ENCODE measurements at places on chromosomes 2 and 18. TPM values are rescaled to one million over a fixed set of nuclear protein-coding genes. Genes with fewer than 3 reads are reported as not detected.

ABCB11 gene
- 0.10 TPM for polyA plus RNA-seq

BCL2 gene
- polyA plus RNA-seq: 4.5 TPM

MBP gene
- polyA plus RNA-seq: 11.3 TPM

COPS8 gene
- polyA plus RNA-seq: 34.7 TPM

SERPINB10 gene
- not detected for polyA plus RNA-seq

VWA3B gene
- 0.12 TPM for polyA plus RNA-seq

LRPPRC gene
- polyA plus RNA-seq: 60.6 TPM

EFEMP1 gene
- polyA plus RNA-seq: 11.3 TPM

CXCR2 gene
- 0.11 TPM for polyA plus RNA-seq

DHRS9 gene
- polyA plus RNA-seq: 30.9 TPM

CXCR4 gene
- 1.1 TPM for polyA plus RNA-seq

DNA sequence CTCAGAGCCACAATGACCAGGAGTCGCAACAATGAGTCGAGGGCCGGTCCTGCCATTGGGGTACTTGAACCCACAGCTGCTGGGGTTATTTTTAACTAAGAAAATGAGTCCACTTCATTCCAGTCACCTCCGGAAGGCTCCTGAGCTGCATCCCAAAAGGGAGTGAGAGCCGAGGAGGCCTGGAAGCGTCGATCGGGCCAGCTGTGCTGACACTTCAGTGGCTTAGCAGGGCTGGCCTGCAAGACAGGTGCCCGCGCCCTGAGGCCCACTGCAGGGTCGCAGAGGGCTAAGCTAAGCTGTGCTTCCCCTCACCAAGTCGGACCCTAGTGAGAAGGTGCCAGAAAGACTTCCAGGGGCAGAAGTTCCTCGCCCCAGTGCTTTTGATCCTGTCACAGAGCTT, 21.1 kb downstream of the TBC1D8 start:
- H3K36me3 ChIP-seq: no peaks in the 10 kb centered on the region
- H3K27ac ChIP-seq: peak overlapping the region; percentile 6
- H3K27me3 ChIP-seq: no peaks in the 10 kb centered on the region

DNA sequence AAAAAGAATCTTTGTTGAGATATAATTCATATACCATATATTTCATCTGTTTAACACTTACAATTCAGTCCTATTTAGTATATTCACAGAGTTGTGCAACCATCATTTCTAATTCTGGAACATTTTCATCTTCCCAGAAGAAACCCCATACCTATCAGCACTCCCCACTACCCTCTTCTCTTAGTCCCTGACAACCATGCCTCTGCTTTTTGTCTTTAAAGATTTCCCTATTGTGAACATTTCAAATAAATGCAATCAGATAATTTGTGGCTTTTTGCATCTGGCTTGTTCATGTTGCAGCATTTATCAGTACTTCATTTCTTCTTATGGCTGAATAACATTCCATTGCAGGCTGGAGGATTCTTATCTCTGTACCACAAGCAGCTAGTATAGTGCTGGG, 305.9 kb upstream of the MEX3C start:
- H3K4me1 ChIP-seq: no peaks in the 10 kb centered on the region
- H3K36me3 ChIP-seq: no peaks in the 10 kb centered on the region
- no peaks in the 10 kb centered on the region for H3K27me3 ChIP-seq
- no peak for DNase-seq
- no peak overlapping the region for H3K4me3 ChIP-seq

DNA sequence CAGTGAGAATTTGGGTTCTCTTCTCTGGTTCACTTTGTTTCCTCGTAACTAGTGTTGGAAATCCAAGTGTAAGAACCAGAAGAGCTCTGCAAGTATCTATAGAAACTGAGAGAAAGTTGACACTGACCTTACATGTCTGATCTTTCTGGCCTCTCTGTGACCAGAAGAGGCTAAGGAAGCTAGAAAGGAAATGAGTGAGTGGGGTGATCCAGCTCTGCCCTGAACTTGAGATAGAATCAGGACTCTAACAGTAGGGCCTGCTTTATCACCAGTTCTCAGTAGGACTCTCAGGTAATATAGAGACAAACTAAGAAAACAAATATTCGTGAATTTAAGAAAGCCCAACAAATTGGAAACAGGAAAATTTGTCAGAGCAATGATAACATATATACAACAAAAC, 441.2 kb upstream of the ZNF804A start:
- H3K36me3 ChIP-seq: no peaks in the 10 kb centered on the region
- no peak for DNase-seq
- H3K27me3 ChIP-seq: no peaks in the 10 kb centered on the region
- no peak overlapping the region for H3K27ac ChIP-seq
- H3K4me1 ChIP-seq: no peaks in the 10 kb centered on the region
- H3K4me3 ChIP-seq: no peak overlapping the region

DNA sequence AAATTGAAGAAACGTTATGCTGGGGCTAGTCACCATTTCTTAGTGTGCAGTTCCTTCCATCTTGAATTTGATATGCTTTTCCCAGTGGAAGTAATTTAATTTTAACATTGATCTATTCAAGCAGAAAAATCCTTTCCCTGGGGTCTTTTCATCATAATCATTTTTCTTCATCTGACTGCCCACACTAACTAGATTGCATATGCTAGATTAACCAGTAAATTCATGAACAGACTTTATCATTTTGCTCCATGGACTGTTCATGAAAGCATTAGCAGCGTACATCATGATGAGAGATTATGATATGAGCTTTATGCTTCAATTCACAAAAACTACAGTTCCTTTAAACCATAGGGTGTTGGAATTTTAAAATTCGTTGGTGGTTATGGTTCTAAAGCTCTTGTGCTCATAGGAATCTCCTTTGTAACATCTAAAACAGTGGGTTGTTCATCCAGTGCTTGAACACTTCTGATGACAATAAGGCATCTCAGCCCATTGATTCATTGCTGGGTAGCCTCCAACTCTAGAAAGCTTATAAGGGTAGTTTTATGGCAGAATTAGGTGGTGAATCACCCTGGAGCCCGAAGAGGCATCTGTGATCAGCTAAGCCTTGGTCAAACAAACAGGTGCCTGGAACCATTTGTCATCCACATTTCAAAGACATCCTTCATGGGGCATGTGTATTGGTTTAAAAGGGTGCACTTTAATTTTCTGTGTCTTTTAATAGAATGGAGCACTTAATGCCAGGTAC, 77.2 kb upstream of the NDUFV2 start:
- no peaks in the 10 kb centered on the region for H3K27me3 ChIP-seq
- H3K4me1 ChIP-seq: no peaks in the 10 kb centered on the region
- DNase-seq: no peak
- H3K4me3 ChIP-seq: no peak overlapping the region

DNA sequence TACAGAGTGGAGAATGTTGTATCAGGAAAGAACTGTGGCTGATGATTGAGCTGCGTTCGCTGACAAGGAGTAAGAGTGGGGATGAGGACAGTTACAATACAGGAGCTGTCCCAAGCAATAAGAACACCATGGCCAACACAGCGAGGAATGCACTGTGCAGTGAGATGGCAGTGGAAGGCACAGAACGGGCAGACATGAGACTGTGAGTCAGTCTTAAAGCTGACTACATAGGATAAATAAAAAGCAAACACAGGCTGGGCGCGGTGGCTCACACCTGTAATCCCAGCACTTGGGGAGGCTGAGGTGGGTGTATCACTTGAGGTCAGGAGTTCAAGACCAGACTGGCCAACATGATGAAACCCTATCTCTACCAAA, 89.8 kb downstream of the CABYR start:
- no peak overlapping the region for H3K4me3 ChIP-seq
- no peak overlapping the region for H3K27ac ChIP-seq
- H3K4me1 ChIP-seq: peaks cover 34% of the 10 kb centered on the region
- no peaks in the 10 kb centered on the region for H3K27me3 ChIP-seq

DNA sequence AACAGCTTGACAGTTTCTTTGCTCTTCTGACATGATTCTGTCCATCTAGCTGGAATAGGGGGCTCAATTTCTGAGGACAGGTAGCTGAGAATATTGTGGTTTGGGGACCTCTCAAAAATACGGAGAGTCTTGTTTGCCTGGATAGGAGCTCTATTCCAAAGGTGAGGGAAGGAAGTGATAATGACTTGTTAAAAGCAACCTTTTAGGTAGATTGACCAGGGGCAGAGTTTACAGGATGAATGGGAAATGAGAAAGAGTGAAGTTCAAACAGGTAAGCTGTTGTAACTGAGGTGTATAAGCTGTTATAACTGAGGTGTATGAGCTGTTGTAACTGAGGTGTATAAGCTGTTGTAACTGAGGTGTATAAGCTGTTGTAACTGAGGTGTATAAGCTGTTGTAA, 25.1 kb downstream of the PARD3B start:
- no peak overlapping the region for H3K27ac ChIP-seq
- no peaks in the 10 kb centered on the region for H3K27me3 ChIP-seq
- H3K4me3 ChIP-seq: no peak overlapping the region
- no peak for DNase-seq
- H3K36me3 ChIP-seq: no peaks in the 10 kb centered on the region

DNA sequence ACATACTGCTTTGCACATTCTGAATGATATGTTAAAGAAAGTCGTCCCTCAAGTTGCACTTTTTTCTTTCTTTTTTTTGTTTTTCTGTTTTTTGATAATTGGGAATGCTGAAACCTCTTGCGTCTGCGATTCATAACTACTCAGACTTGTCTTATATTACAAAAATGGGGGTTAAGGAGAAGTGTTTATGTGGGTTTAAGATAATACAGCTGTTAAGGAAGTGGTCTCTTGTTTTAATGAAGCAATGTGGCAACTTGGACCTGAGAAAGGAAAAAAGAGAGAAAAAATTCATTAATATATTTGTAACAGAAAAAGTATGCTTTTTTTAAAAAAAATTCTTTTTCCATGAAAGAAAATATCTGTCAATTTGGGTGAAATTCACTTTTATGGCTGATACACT, 268.5 kb upstream of the CCDC68 start:
- peaks cover 89% of the 10 kb centered on the region for H3K36me3 ChIP-seq
- peaks cover 10% of the 10 kb centered on the region for H3K4me1 ChIP-seq
- H3K27ac ChIP-seq: peak overlapping the region; percentile 29
- no peak for DNase-seq
- no peak overlapping the region for H3K4me3 ChIP-seq

DNA sequence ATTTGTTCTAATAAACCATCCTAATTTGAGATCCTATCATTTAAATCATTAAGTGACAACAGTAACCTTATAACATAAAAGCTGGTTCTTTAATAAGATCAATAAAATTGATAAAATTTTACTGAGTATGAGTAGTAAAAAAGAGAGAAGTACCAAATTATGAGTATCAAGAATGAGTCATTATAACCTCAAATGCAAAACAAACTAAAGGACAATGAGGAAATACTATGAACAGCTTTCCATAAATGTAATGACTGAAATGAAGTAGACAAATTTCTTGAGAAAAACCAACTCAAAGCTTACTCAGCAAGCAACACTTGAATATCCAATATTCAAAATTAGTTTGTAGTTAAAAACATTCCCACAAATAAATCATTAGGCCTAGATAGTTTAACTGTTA, 433.0 kb downstream of the ZEB2 start:
- DNase-seq: no peak
- no peak overlapping the region for H3K27ac ChIP-seq
- no peak overlapping the region for H3K4me3 ChIP-seq
- H3K36me3 ChIP-seq: no peaks in the 10 kb centered on the region

DNA sequence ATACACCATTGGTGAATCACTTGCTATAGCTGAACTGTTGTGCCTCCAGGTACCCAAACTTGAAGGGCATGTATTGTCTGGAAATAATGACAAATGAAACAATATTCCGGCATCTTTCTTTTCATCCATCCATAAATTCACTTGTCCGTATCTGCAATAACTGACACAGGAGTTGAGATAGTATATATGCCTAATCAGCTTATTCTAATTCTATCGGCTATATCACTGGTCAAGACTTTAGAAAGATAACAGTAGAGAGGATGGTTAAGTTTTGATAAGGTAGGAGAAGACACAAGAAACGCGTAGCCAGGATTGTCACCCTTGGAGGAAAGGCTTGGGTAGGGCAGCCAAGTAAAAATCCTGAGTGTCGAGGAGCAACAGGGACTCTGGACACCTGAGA, 1634.6 kb upstream of the CELF4 start:
- H3K4me3 ChIP-seq: no peak overlapping the region
- H3K27me3 ChIP-seq: no peaks in the 10 kb centered on the region
- no peak overlapping the region for H3K27ac ChIP-seq
- no peaks in the 10 kb centered on the region for H3K36me3 ChIP-seq
- no peaks in the 10 kb centered on the region for H3K4me1 ChIP-seq
- DNase-seq: no peak

DNA sequence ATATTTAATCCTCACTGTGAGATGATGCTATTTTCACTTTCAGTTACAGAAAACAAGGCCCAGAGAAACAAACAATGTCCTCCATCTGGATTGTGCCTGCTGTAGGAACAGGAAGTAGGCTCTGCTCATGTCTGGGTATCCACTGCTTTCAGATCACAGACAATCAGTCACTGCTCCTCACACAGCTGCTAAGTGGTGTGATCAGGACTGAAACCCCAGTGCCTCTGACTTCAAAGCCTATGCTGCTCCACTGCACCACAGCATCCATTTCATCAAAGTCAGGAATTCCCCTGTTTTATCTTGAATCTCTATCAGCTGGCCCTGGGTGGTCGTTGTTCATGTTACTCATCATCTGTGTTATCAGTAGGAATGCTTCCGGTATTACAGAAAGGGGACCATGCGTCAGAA, 303.8 kb upstream of the TRIB2 start:
- H3K36me3 ChIP-seq: no peaks in the 10 kb centered on the region
- no peaks in the 10 kb centered on the region for H3K27me3 ChIP-seq
- H3K4me3 ChIP-seq: no peak overlapping the region
- DNase-seq: no peak

- H3K27ac ChIP-seq: no peak overlapping the region
- H3K27me3 ChIP-seq: no peaks in the 10 kb centered on the region
Observed at GRCh38 chr2:235414422-235414821, 79.4 kb upstream of the AGAP1 start.

- no peaks in the 10 kb centered on the region for H3K27me3 ChIP-seq
- peak overlapping the region; percentile 95 for H3K4me3 ChIP-seq
- DNase-seq: no peak
- H3K36me3 ChIP-seq: peaks cover 5% of the 10 kb centered on the region
Observed at GRCh38 chr2:27627963-27628766, 647 bp downstream of the CCDC121 start.

- DNase-seq: no peak
- no peaks in the 10 kb centered on the region for H3K4me1 ChIP-seq
- H3K36me3 ChIP-seq: peaks cover 68% of the 10 kb centered on the region
- H3K4me3 ChIP-seq: no peak overlapping the region
Observed at GRCh38 chr18:2687390-2688001, 32.0 kb downstream of the SMCHD1 start.

DNA sequence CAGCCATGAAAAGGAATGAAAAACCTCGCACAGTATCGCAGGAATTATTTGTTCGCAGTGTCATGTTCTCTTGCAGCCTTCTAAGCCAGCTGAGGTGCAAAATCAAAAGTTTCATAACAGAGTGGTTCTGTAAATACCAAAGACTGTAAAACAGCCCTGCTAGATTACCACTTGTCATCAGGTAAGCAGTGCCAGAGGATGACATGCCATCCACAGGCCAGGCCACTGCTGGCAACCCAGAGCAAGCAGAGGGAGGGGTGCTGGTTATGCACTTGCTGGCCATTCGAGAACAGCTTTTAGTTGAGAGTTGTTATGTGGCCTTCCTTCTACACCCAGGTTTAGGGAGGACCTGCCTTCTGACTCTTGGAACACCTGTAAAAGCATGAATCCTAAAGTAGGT, 114.3 kb upstream of the MGAT5 start:
- H3K27ac ChIP-seq: no peak overlapping the region
- no peaks in the 10 kb centered on the region for H3K36me3 ChIP-seq
- H3K4me3 ChIP-seq: no peak overlapping the region
- no peaks in the 10 kb centered on the region for H3K27me3 ChIP-seq
- peaks cover 90% of the 10 kb centered on the region for H3K4me1 ChIP-seq
